ENCODE measurements at places on chromosomes 6 and 20.

DNA sequence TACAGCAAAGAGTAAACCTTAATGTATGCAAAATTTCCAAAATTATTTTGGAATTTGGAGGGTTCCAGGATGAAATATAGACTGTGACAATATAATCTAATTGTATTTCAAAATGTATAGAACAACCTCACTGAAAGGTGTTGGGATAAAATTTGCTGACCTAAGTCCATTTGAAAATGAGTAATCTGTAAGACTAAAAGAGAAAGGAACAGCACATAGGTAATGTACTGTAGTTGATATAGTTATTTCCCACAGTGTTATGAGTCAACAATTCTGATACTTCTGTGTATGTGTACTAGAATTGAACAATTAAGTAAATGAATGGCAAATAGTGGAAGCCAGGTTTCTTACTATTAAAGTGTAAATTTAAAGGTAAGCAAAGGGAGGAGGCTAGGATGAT lies 23.8 kb upstream of the ELOVL4 start:
- DNase-seq = no peak

DNA sequence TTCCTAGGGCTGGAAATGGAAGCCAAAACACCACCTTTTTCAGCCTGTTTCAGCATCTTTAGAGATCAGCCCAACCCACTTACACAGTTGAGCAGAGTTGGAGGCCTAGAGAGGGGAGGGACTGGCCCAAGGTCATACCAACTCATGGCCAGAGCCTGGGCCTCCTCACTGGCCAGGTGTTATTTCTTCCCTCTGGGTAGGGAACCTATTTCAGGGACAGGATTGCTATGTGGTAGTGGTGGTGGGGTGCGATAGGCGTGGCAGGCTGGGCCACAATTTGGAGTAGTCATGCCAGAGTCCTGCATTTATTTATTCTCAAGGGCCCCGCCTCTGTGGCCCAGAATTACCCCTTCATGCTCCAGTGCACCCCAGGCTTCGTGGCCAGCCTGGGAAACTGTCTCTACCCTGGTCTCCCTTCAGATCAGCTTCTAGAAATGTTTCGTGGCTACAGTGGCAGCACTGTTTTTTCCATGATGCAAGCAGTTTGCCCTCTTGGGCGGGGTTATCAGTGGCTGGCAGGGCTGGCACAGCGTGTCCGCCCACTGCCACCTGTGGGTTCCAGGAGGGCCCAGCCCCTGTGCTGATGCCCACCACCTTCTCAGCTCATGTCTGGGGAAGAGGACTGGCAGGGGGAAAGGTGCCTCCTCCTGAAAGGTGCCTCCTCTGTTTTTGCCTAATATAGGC lies 6.2 kb downstream of the VEGFA start:
- peak; percentile 72 for DNase-seq

GRCh38 chr6:161038229-161039031 lies 46.9 kb downstream of the MAP3K4 start:
- no peak for DNase-seq

- DNase-seq = no peak
Measured at GRCh38 chr6:139112146-139112545, 22.7 kb upstream of the HECA start.

DNA sequence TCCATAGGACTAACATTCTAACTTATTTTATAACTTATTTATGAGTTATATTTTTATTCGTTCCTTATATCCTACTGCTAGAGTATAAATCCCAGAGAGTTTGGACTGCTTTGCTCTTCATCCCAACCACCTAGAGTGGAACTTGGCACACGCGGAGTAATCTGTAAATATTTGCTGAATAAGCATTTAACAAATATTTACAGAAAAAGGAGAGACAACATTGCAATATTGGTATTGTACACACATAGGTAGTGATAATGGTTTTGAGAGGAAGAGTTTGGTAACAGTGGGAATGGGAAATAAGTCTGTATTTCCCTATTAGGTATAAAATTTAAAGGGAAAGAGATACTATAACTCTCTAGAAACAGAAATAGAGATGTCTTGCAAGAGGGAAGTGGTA lies 634.8 kb upstream of the CITED2 start:
- DNase-seq = no peak

GRCh38 chr6:143949962-143950361 lies 58.1 kb downstream of the PLAGL1 start:
- no peak for DNase-seq

- DNase-seq = no peak
Measured at GRCh38 chr20:8049310-8049709, 29.7 kb upstream of the TMX4 start.

GRCh38 chr6:14224359-14225103 lies 107.0 kb downstream of the CD83 start:
- DNase-seq = no peak

DNA sequence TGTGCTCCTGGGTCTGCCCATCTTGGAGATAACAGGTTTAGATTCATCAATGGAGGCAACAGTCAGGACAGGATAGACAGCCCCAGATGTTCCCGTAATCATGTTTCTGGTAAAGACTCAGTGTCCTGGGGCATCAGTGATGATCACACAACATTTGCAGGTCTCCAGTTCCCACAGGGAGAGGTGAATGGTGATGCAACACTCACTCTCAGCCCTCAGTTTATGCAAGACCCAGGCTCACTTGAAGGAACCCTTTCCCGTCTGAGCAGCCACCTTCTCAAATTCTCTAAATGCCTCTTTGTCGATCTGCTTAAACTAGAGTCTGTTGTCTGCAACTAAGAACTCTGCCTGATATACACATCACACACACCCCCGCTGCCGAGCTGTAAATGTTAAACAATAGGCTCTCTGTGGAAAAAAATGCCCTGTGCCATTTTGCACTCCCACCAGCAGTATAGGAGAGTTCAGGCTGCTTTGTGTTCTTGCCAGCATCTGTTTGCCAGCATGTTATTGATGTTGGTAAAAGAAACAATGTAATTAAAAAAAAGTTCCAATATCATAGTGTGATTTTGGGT lies 30.1 kb upstream of the SCP2D1 start:
- DNase-seq = no peak

DNA sequence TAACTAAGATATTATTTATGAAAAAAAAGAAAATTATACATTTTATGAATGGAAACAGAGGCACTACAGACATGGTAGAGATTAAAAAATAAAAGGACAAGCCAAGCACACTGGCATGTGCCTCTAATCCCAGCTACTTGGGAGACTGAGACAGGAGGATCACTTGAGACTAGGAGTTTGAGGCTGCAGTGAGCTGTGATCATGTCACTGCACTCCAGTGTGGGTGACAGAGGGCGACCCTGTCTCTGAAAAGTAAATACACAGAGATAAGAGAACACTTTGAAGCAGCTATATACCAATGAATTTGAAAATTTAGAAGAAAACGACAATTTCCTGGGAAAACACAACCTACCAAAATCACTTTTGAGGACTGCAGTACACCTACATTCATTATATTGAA lies 47.4 kb upstream of the TFAP2C start:
- no peak for DNase-seq

DNA sequence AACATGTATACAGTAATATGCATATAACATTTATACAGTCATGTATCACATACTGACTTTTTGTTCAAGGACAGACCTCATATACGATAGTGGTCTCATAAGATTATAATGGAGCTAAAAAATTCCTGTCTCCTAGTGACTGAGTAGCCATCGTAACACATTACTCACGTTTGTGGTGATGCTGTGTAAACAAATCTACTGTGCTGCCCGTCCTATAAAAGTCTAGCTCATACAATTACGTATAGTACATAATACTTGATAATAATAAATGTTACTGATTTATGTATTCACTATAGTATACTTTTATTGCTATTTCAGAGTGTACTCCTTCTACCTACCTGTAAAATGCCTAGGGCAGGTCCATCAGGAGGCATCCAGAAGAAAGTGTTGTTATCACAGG lies 17.4 kb downstream of the SERAC1 start:
- DNase-seq = no peak

- DNase-seq = no peak
Measured at GRCh38 chr6:112130878-112131277, 43.5 kb downstream of the FAM229B start.

DNA sequence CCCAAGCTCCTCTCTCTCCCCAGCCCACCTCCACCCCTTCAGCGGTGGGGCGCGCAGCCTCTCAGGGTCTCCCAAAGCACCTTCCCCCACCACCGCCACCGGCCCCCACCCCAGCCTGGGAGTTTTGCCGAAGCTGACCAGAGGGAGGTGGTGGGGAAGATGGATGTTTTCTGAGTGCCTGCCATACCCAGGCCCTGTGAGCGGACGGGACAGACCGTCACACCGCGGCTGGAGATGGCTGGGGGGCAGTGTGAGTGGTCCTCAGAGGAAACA lies 5.7 kb downstream of the C20orf204 start:
- DNase-seq = no peak

Data from posterior vena cava (tissue), 2 donors.